ENCODE measurements at places on chromosomes 1 and 21. TPM values are rescaled to one million over a fixed set of nuclear protein-coding genes. Genes with fewer than 3 reads are reported as not detected.

CELA3A gene
- 9.5 TPM for polyA plus RNA-seq

FAM72B gene
- polyA plus RNA-seq: 0.23 TPM

TBX15 gene
- 3.1 TPM for polyA plus RNA-seq

HTR6 gene
- polyA plus RNA-seq: not detected

PLPPR4 gene
- not detected for polyA plus RNA-seq

SLC45A3 gene
- polyA plus RNA-seq: 3.0 TPM

NTPCR gene
- 62.0 TPM for polyA plus RNA-seq
